Caki2 (cell line): ENCODE measurements at places on chromosomes 13 and 19. TPM values are rescaled to one million over a fixed set of nuclear protein-coding genes. Genes with fewer than 3 reads are reported as not detected.

Gene ZNF112
- 2.0 and 3.2 TPM in 2 replicates for total RNA-seq

Gene ZNF729
- not detected in 2 replicates for total RNA-seq

Gene NANOS3
- not detected in 2 replicates for total RNA-seq

Gene FGF22
- not detected in 2 replicates for total RNA-seq

Gene ZNF100
- 1.7 and 3.4 TPM in 2 replicates for total RNA-seq

Gene AP1M2
- 29.2 and 48.7 TPM in 2 replicates for total RNA-seq

Gene KPTN
- total RNA-seq, result 4.7 and 4.8 TPM in 2 replicates

Gene GNG7
- 0.38 and 0.47 TPM in 2 replicates for total RNA-seq

Gene ZNF429
- total RNA-seq, result 4.0 and 9.5 TPM in 2 replicates

Gene ATP8B3
- 5.3 and 11.9 TPM in 2 replicates for total RNA-seq

Gene LRG1
- not detected in 2 replicates for total RNA-seq

Gene FEM1A
- 10.5 and 13.3 TPM in 2 replicates for total RNA-seq
